Astrocyte (in vitro differentiated cells and primary cell): ENCODE measurements at places on chromosomes 3 and 15. TPM values are rescaled to one million over a fixed set of nuclear protein-coding genes. Genes with fewer than 3 reads are reported as not detected.

DNA sequence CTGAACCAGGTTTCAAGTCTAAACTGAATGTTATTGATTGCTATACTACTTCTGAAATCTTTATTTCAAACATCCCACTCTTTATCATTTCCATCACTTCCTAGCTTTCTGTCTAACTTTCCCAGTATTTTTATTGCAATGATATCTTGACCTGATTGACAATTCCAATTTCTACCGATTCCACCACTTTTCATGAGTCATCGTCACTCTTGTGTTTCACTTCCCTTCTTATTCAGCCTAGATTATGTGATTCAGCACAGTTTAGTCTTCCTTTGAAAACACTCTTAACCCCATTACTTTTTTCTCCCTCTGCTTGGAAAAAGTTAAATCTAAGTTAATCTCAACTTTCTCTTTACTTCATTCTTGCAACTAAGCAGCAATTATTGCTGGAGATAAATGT lies 62.6 kb downstream of the SLC7A14 start:
- H3K4me3 ChIP-seq = no peak overlapping the region
- H3K27ac ChIP-seq = no peak overlapping the region

- no peak overlapping the region for H3K4me3 ChIP-seq
- H3K36me3 ChIP-seq = no peaks in the 10 kb centered on the region
- DNase-seq = no peak
- H3K27ac ChIP-seq = no peak overlapping the region
- no peaks in the 10 kb centered on the region for H3K27me3 ChIP-seq
These were observed 402.6 kb downstream of the NLGN1 start for GRCh38 chr3:173800154-173800553.

DNA sequence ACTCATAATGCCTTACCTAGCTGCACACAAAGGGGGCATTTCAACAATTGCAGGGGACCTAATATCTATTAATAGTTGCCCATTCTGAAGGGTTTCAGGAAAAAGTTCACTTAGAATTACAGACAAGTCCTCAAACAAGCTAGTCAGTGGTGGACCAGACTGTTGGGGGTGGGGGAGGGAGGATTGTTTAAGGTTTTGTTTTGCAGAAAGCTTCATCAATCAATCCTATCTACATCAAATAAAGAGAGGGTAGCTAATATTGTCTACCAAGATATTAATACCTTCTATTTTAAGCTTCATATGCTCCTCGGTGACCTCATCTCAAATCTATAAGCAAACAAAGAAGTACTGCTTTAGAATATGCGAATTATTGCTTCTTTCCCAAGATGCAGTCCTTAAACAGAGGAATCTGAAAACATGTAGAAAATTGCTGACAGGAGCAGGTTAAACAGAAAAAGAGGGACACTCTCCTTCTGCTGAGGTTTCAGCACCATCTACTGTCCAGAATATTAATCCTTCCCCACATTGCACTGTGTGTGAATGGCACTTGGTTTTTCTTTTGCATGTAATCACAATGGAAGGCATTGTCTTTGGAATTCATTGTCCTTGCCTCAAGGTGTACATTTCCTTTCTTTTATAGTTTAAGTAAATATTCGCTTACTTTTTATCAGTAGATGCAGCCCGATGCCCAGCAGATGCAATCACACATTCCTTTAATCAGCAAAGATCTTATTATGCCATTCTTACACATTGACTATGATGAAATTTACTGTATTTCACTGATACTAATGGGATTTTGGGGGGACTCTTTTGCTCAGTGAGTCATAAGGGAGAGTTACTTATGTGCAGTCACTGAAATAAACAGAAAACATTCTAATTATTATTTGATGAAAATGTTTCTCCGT lies 94.7 kb downstream of the IL5RA start:
- DNase-seq = peak; percentile 3
- H3K36me3 ChIP-seq = no peaks in the 10 kb centered on the region
- peaks cover 2% of the 10 kb centered on the region for H3K27me3 ChIP-seq
- no peak overlapping the region for H3K27ac ChIP-seq
- no peak overlapping the region for H3K4me3 ChIP-seq

- no peak for DNase-seq
- H3K4me1 ChIP-seq = no peaks in the 10 kb centered on the region
- H3K36me3 ChIP-seq = no peaks in the 10 kb centered on the region
- peaks cover 21% of the 10 kb centered on the region for H3K27me3 ChIP-seq
- H3K4me3 ChIP-seq = no peak overlapping the region
- no peak overlapping the region for H3K27ac ChIP-seq
These were observed 101.7 kb downstream of the MEGF11 start for GRCh38 chr15:66151809-66152208.

DNA sequence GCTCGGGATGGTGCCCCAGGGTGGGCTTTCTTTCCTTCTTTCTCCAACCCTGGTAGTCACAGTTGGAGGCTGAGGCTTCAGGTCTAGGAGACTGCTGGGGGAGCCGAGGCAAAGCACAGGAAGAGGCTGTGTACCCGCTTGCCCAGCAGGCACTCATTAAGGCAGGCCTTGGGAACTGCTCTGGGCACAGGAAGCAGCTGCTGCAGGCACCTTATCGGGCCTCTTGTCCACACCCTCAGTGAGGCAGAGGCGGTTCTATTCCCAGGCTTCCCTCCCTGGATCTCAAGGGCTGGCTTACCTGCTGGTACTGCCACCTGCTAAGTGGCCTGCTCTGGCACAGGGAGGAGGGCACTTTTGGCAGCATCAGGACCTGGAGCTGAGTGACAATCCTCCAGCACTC lies 15.8 kb upstream of the GRM2 start:
- H3K27me3 ChIP-seq = no peaks in the 10 kb centered on the region
- H3K27ac ChIP-seq = no peak overlapping the region
- peaks cover 20% of the 10 kb centered on the region for H3K4me1 ChIP-seq
- no peaks in the 10 kb centered on the region for H3K36me3 ChIP-seq
- no peak overlapping the region for H3K4me3 ChIP-seq

Gene TNFAIP8L3
- 1.1 and 1.8 TPM in 2 replicates for total RNA-seq

GRCh38 chr3:50160561-50160983 lies 5.4 kb downstream of the SEMA3F start:
- H3K4me1 ChIP-seq = peaks cover 43% of the 10 kb centered on the region
- DNase-seq = no peak
- no peaks in the 10 kb centered on the region for H3K27me3 ChIP-seq
- H3K4me3 ChIP-seq = no peak overlapping the region
- H3K27ac ChIP-seq = no peak overlapping the region

Gene ACKR4
- total RNA-seq = not detected in 2 replicates

Gene GOLGA6B
- total RNA-seq = 0.36 TPM in 1 of 2 replicates, not detected in the other

GRCh38 chr3:150059241-150059640 lies 88.5 kb upstream of the PFN2 start:
- no peaks in the 10 kb centered on the region for H3K36me3 ChIP-seq
- peaks cover 3% of the 10 kb centered on the region for H3K27me3 ChIP-seq
- no peak overlapping the region for H3K4me3 ChIP-seq
- peak; percentile 88 for DNase-seq

Gene C3orf22
- total RNA-seq = not detected in 2 replicates

Gene THRB
- total RNA-seq = 6.8 and 8.5 TPM in 2 replicates

Gene GASK1A
- total RNA-seq = 0.09 TPM in 1 of 2 replicates, not detected in the other

GRCh38 chr15:47846876-47847275 lies 129.6 kb downstream of the SEMA6D start:
- H3K27me3 ChIP-seq = peaks cover 2% of the 10 kb centered on the region
- no peak overlapping the region for H3K27ac ChIP-seq

GRCh38 chr3:56477646-56478045 lies 9.4 kb upstream of the ERC2 start:
- no peaks in the 10 kb centered on the region for H3K36me3 ChIP-seq
- H3K27me3 ChIP-seq = peaks cover 5% of the 10 kb centered on the region
- no peak overlapping the region for H3K27ac ChIP-seq
- H3K4me1 ChIP-seq = no peaks in the 10 kb centered on the region
